ENCODE measurements at places on chromosomes 16 and 17.

DNA sequence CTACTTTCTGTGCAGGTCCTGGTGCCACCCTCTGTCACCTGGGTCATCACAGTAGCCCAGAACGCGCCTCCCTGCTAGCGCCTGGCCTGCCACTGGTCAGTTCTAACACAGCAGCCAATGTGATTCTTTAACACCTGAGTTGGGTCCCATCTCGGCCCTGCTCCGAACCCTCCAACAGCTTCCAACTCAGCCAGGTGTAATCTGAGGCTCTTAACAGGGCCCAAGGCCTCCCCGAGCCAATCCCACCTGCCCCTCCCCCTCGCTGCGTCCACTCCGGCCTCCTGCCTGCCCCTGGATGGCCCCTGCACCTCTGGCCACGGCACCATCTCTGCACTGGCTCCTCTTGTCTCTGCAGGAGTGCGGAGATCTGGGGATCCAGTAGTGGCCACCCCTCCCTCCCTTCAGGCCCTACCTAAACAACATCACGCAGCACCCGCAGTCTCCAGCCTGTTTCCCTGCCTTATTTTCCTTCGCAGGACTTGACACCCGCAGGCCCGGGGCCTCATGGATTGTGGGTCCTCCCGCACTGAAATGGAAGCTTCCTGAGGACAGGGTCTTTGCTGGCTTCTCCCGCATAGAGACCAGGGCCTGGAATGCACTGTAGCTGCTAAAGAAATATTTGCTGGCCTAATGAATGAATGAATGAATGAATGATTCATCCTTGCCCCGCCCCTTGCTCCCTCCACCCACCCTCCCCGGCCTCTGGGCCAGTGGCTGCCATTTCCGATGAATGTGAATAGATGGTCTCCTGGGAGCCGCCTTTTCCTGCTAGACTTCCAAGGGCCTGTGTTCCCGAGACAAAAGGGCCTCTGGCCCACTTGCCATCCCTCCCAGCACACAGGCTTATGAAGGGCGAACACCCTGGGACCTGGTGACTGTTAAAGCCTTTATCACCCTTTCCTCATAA, 174.8 kb upstream of the FOXF1 start:
- no peak for DNase-seq

DNA sequence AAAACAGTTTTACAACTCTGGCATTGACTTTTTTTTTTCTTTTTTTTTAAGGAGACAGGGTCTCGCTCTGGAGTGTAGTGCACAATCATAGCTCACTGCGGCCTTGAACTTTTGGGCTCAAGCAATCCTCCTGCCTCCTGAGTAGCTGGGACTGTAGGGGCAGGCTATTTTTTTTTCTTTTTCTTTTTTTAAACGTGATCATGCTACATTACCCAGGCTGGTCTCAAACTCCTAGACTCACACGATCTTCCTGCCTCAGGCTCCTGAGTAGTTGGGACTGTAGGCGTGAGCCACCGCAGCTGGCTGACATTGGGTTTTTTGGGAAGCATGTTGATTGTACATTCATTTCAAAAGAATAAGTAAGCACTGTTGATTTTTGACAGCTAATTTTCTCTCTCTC, 32.1 kb downstream of the TNRC6A start:
- no peak for DNase-seq

GRCh38 chr17:77387891-77388290, 247.1 kb downstream of the SEC14L1 start:
- no peak for DNase-seq

DNA sequence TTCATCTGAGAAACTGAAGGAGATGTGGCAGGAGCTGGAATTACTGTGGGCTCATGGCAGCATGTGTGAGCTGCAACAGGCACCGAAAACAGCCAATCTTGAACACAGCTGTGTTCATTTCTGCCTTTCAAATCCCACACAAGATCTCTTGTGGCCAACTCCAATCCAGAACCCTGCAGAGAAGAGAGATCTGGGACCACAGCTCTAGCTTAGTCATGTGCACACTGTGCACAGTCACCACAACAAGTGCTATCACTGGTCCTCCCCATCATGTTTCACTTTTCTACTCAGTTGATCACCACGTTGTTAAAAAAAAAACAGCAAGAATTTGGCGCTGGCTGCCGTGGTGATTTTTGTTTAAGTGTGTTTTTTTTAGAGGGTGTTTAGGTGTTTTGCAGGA, 254.5 kb upstream of the ELAC2 start:
- DNase-seq, result no peak

GRCh38 chr17:35169835-35170363, 22.3 kb downstream of the UNC45B start:
- no peak for DNase-seq

DNA sequence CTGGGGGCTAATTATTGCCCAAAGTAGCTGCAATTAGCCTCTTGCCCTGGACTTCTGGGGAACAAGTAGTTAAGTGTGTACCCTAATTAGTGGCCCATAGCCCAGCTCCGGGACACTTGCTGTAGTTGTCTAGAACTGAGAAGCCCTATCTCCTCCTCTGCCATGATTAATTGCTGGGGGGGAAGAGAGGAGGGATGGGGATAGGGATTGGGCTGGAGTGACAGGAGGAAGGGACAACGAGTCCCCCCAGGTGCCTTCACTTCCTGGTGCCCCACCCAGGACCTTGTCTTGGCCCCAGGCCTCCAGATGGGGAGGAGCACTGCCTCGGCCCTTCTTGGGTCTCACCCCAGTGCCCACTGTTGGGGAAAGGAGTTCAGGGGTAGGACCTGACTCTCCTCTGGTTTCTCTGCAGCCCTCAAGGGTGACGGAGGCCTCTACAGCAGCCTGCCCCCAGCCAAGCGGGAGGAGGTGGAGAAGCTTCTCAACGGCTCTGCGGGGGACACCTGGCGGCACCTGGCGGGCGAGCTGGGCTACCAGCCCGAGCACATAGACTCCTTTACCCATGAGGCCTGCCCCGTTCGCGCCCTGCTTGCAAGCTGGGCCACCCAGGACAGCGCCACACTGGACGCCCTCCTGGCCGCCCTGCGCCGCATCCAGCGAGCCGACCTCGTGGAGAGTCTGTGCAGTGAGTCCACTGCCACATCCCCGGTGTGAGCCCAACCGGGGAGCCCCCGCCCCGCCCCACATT, 17.4 kb downstream of the NGFR start:
- no peak for DNase-seq

GRCh38 chr17:6724009-6724408, 10.8 kb upstream of the SLC13A5 start:
- no peak for DNase-seq

GRCh38 chr16:23893986-23894385, 58.2 kb downstream of the PRKCB start:
- no peak for DNase-seq

DNA sequence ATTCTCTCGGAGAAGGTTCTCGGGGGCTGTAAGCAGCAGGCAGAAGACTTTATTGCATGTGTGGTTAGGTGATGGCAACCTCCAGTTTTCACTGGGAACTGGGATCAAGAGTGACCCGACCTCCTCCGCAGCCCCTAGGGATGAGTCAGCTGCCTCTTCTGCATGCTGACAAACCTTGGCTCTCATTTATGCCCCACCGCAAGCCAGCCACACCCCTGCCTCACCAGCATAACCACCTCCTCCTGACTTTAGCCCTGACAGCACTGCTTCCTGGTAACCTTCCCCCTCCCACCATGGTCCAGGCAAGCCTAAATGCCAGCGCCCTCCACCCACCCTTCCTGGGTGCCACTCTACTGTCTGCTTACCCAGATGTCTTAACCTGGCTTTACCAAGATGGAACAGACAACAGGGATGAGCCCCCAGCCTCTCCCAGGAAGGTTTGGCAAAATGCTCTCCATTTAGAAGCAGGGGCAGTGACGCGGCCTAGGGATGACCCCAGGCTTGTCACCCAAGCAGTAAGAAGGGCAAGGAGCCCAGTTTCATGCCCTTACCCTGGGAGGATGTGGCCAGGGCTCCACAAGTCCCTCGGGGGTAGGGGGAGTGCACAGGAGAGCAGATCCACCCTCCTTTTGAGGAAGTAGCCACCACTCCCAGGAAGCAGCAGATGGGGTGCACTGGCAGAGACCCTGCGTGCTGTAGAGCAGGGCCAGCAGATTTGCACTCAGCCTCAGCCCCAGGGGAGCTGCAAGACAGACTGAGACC, 73.5 kb downstream of the GOSR1 start:
- no peak for DNase-seq

DNA sequence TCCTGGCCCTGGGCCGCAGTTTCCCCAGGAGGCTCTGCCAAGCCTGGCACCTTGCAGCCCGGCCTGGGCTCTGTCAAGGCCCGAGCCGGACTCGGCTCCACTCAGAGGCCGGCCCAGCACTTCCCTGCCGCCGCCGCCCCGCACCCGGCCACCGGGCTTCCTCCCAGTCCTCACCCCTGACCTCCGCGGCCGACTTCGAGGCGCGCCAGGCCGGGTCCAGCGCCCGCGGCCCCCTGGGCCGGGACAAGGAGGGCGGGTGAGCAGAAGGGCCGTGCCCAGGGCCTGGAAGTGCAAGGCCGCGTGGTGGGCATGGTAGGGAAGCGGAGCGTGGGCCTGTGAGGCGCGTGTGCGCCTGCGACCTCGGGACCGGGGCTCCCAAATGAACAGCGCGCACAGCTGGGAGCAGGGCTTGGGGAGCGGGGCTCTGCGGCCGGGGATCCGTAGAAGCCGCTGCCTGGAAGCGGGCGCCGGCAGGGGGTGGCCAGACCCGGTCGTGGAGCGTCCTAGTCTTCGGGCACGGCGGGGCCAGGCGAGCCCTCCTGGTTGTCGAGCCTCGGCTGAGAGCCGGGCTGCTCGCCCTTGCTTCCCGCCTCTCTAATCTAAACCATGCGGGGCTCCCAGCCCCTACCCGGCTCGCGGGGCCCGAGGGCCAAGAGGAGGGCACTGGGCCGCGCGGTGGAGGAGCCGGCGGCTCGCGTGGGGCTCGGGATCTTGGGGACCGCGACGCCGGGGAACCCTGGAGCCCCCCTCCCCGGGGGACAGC, 503 bp upstream of the TBX4 start:
- no peak for DNase-seq

DNA sequence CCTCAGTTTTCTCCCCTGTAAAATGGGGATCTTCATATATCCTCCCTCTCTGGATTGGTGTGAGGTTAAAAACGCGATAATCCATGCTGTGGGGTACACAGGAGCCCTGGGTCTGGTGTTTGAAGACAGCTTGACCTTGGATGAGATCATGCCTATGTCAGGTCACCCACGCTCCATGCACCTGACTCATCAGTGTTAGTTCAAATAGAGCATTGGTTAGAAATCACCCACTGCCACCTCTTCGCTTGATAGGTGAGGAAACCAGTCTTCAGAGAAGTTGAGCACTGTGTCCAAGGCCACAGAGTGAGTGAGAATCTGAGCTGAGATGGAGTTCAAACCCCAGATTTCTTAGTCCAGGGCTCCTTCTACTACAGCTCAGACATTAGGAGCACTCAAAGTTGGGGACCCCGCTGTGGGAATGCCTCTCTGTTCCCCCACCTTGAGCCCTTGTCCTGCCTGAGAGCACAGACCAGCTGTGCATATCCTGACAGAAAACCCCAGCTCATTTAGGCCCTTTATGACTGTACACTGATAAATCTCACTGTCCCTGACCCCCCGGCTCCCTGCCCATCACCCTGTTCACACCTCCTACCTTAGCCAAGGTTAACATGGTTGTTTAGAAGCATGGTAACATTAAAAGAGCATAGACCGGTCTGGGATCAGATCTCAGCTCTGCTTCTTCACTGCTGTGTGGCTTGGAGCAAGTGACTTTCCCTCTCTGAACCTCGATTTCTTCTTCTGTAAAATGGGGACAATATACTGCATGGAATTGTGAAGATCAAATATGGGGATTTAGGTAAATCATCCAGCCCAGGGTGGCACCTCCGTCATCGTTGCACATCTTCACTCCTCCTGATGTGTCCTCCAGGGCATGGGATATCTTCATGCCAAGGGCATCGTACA, 22.4 kb upstream of the LGALS9 start:
- DNase-seq, result no peak

GRCh38 chr17:1577182-1577581, 14.6 kb upstream of the PITPNA start:
- peak; percentile 99 for DNase-seq

DNA sequence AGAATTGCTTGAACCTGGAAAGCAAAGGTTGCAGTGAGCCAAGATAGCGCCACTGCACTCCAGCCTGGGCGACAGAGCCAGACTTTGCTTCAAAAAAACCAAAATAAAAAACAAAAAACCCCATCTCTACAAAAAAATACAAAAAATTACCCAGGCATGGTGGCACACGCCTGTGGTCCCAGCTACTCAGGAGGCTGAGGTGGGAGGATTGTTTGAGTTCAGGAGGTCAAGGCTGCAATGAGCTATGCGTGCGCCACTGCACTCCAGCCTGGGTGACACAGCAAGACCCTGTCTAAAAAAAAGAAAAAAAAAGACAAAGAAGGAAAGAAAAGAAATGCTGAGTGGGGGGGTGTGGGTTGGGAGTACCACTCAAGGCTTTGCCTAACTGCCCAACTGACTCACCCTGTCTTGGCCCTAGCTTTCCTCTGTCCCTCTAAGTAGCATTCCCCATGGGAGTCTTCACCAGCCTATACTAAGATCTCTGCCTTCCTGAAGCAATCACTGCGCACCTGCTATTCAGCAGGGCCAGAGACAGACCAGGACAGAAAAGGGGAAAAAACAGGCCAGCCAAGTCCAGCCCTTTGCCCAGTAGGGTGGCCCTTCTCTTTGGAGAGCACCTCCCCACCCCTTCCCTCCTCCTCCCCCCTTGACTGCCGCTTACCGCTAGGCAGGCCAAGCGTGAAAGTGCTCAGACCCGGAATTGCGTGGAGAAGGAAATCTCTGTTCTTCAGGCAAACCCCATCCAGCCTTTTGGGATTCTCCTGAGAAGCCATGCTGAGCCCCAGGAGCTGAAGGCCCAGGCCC, 45.8 kb downstream of the RTN4RL1 start:
- DNase-seq, result no peak

GRCh38 chr16:84782846-84783245, 36.9 kb upstream of the CRISPLD2 start:
- no peak for DNase-seq

DNA sequence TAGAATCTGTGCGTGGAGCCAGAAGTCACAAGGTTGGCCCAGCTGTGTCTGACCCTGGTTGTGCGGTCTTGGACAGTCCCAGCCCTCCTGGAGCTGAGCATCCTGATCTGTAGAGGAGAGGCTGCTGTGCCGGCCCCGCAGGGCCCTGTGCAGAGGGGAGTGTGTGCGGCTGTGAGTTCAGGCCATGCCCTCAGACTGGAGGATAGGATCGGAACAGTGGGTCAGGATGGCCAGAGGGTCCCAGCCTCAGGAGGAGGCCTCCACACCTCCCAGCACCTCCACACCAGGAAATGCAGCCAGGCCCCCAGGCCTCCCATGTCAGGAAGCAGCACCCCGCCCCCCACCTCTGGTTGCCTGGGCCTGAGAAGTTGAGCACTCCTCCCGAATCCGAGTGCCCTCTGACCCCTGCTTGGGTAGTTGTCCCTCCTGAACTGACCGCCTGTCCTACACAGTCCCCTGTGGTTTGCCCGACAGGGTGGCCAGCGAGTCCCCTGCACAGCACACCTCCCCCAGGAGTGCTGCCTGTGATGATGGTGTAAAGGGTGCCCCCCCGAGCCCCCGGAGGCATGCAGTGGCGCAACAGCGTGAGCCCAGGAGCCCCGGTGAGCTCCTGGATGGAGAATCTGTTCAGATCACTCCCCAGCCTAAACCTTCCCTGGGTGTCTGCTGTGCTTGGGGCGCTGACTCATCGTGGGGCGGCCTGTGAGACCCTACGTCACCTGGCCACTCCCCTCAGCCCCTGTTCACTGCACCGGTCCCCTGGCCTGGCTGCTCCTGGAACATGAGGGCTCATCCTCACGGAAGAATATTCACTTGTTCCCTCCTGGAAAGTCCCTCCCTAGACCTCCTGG, 285.2 kb downstream of the SEC14L1 start:
- DNase-seq, result peak; percentile 59

GRCh38 chr16:4339909-4340308, 11.2 kb downstream of the PAM16 start:
- DNase-seq, result no peak

- DNase-seq, result peak; percentile 79
Observed at GRCh38 chr16:11909653-11910545, 5.9 kb downstream of the GSPT1 start.
